Activated gamma-delta T cell treated with Interleukin-2 at 50 U/mL for 16 hours (primary cell): ENCODE measurements at places on chromosomes 13 and 19.

DNA sequence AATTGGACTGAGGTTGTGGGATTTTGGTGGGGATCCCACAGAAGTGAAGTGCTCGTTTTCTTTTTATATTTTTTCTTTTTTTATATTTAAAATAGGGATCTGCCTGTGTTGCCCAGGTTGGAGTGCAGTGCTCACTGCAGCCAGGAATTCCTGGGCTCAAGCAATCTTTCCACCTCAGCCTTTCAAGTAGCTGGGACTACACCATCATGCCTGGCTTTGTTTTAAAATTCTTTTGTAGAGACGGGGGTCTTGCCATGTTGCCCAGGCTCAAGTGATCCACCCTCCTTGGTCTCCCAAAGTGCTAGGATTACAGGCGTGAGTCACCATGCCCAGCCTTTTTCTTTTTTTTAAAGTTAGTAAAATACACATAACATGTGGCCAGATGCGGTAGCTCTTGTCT lies 20.6 kb downstream of the CRTC1 start:
- DNase-seq: no peak

- DNase-seq: no peak
These were observed 332.8 kb upstream of the MIR17HG start for GRCh38 chr13:91014696-91015095.

DNA sequence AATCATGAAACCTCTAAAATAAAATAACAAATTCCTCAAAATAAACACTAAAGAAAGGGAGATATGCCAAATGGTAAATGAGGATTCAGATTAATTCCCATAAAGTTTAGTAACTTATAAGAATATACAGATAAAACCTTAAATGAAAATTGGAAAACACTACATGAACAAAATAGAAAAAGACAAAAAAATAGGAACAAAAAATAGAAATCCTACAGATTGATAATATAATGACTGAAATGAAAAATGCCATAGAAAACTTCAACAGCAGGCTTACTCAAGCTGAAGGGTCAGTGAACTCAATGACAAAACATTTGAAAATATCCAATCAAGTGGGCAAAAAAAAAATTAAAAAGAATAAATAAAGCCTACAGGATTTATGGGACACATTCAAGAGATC lies 1784.8 kb downstream of the PCDH9 start:
- no peak for DNase-seq

GRCh38 chr13:29952245-29952644 lies 101.8 kb upstream of the UBL3 start:
- no peak for DNase-seq

GRCh38 chr13:97653443-97654140 lies 219.6 kb downstream of the RAP2A start:
- no peak for DNase-seq

DNA sequence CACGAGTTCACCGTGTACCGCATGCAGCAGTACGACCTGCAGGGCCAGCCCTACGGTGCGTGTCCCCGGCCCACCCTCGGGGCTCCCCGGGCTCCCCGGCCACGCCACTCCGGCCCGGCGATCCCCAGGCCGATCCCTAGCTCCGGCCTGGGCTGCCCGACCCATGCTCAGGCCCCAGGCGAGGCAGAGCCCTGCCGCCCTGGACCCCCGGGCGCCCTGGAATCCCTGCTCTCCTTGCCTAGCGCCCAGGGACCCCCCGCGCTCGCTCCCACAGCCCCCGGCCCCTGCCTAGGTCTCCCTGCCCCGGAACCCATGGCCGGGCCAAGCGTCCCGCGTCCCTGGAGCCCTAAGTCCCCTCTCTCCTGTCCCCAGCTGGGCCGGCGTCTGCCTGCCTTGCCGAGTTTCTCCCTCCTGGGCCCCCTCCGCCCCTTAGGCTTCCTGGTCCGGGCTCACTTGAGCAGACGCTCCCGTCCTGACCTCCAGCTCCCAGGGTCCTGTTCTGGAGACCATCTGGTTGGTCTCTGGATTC lies 494 bp downstream of the NCLN start:
- no peak for DNase-seq

DNA sequence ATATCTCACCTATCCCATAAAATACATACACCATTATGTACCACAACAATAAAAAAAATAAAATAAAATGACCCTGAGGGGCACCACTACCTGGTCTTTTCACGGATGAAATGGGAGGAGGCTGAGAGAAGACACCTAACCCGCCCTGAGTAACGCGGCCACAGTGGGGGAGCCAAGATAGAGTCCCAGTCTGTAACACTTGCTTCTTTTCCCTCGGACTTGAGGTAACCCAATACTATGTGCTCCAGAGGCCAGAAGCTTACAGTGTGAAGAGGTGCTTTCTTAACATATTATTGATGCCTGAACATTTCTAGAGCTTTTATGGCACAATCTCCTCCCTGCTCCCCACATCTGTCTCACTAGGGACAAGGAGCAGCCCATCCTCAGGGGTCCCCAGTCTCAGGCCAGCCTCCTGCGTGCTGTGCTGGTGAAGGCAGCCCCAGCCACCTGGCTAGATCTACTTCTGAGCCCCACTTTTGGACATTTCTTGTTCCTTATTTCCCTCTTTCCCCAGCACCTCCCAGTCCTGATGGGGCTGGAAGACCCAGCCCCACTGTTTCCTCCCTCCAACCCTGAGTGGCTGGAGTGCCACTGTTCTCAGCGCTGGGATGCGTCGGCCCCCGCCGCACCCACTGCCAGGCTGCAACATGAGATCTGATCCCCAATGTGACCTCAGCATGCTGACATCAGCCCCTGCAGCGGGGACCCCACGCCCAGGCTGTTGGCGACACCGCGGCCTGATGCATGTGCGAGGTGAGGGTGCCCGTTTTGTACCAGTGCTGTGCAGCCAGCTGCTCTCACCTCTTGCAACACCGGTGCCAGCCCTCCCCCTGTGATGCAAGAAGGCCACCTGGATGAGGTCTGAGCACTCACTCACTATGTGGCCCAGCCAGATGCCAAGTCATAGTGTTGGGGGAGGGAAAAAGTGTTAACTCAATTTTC lies 143.3 kb downstream of the DCLK1 start:
- DNase-seq: no peak

- no peak for DNase-seq
These were observed 170.1 kb downstream of the OXGR1 start for GRCh38 chr13:96824140-96824539.

GRCh38 chr13:94495806-94496205 lies 16.3 kb upstream of the DCT start:
- no peak for DNase-seq

- no peak for DNase-seq
These were observed 179.0 kb downstream of the NUFIP1 start for GRCh38 chr13:44810061-44810840.

- no peak for DNase-seq
These were observed 6.6 kb upstream of the OR10H2 start for GRCh38 chr19:15721268-15721667.

- DNase-seq: no peak
These were observed 41.2 kb downstream of the NFIX start for GRCh38 chr19:13036366-13036976.

- DNase-seq: no peak
These were observed 222.0 kb upstream of the ARGLU1 start for GRCh38 chr13:106789911-106790310.
